HAP-1 (cell line): ENCODE measurements at places on chromosomes 4 and X.
A peak's percentile ranks its signal among the peaks of the same experiment; 100 is the strongest.

DNA sequence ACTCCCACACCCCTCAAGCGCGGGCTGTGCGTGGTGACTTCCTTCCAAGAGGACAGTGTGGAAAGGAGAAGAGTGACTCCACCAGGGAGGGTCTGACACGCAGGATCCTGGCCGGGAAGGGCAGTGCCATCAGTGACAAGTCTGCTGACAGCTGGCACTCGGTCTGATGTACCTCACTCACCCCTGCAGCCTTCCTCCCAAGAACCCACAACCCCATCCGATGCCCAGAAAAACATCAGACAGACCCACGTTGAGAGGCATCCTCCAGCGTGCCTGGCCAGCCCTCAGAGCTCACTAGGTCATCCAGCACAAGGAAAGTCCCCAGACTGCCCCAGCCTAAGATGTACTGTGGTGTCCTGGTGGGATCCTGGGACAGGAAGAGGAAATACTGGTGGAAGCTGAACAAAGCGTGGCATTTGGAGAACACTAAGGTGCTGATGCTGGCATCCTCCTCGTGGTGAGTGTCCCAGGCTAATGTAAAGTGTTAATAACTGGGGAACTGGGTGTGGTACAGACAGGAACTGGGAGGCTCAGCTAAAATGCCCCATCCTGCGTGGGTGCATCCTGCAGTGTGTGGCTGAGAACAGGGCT is 200.0 kb upstream of the PSAPL1 start:
- no peak for DNase-seq

DNA sequence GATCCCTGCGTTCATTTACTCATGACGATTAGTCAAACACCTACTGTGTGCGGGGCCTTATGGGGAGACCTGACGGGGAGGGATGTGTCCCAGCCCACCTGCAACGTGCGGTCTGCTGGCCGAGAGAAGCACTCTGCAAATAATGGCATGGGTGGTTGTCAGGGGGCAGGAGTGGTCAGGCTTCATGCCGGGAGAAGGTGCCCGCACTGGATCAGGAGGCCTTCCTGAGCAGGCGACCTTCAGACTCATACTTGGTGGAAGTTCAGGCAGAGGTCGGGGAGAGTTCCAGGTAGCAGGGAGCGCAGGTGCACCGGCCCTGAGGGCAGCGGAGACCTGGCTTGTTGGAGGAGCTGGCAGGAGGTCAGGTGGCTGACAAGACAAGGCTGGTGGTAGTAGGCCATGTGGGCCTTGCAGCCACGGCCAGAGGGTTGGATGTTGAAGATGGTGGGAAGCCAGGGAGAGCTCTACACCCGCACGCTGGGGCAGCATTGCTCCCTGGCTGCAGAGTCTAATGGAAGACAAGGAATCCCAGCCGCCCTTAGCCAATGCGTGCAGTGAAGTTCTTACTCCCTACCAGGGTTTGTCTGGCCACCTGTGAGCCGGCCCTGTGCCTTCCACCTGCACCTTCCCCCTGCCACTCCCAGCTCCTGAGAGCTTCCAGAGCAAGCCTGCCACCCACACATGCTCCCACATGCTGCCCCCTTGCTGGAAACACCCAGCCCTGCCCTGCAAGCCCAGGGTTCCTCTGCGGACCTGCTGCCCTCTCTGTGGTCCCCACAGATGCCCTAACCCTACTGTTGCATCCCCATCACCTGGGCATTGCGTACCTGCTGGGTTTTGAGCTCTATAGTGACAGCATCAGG is 97.3 kb downstream of the PSAPL1 start:
- no peak for DNase-seq

- no peak for DNase-seq
These were observed 335.9 kb upstream of the AADAT start for GRCh38 chr4:170425521-170426143.

GRCh38 chr4:153834901-153835300 is 46.0 kb upstream of the SFRP2 start:
- DNase-seq = peak; percentile 70

DNA sequence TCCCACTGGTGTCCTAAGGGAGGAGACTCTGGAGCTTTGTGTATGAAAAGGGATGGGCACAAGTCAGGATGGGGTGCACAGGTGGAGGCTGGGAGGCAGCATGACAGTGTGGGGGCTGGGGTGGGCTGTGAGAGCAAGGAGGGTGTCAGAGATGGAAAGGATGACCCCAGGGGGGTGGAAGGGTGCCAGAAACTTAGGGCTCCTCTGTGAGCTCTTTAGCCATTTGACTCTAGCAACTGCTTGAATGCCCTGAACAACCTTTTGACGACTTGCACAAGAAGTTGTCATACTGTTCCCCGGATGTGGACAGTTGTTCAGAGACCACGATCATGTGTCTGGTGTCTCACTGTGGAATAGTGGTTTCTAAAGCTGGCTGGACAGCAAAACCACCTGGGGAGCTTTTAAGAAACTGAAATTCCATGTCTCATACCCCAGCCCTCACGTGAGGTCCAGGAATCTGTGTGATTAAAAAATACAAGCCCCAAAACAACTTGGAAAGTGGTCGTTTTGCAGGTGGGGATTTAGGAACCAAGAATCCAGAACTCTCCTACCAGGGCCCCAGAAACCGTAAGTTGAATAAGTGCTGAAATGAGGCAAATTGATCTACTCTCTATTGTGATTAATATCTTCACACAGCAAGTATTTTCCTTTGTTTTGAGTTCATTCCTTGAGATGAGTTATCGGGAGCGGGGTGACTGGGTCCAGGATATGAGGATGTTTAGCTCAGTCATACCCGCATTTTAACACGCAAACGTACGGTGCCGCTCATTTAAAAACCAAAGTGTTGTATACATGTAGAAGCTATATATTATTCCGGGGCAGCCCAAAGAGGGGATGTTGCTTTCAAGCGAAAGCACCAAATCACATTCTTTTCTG is 3.4 kb downstream of the RHOH start:
- no peak for DNase-seq

DNA sequence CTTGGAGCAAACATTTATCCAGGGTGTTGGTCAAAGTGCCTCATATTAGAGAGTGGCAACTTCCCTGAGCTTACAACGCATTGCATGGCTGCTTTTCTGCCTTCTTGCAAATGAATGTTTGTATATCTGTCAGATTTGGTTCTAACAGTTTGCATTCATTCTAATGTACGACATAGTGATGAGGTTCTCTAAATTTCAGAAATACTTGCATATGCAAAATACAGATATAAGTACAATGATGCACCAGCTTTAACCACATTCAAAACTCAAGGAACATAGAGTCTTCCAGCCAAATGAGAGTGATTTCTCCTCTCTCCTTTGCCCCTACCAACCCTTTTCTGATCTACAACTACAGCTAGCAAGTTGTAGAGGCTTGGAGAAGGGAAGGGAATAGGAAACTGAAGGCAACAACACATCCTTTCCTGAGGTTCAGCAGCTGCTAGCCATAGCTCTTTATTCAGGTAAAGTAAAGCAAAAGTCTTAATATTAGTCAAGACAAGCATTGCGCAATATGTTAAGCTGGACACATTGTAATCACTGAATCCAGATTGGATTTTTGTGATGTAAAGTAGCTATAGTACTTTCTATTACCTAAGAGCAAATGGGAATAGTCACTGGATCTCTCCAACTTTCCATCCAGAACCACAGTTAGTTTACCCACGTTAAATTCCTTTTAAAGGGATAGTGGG is 6.3 kb downstream of the TKTL2 start:
- no peak for DNase-seq

- DNase-seq = peak; percentile 74
These were observed 24.9 kb upstream of the AMOT start for GRCh38 chrX:112865464-112866025.
